ENCODE measurements at places on chromosomes 1 and 21. TPM values are rescaled to one million over a fixed set of nuclear protein-coding genes. Genes with fewer than 3 reads are reported as not detected.

The SGIP1 gene
- total RNA-seq: 22.4 TPM

The OR2T11 gene
- total RNA-seq: not detected

The CD247 gene
- total RNA-seq: under 0.01 TPM

The B4GALT3 gene
- 27.9 TPM for total RNA-seq

The GREM2 gene
- total RNA-seq: 1.4 TPM

The PDC gene
- 0.38 TPM for total RNA-seq

The SLC35D1 gene
- total RNA-seq: 15.5 TPM

The CAMK1G gene
- total RNA-seq: 0.77 TPM

The CTPS1 gene
- 15.2 TPM for total RNA-seq

The OR2L8 gene
- total RNA-seq: not detected

The SH3D21 gene
- total RNA-seq: 8.5 TPM

The TNFRSF9 gene
- 0.28 TPM for total RNA-seq

The LTN1 gene
- 36.6 TPM for total RNA-seq

The RHD gene
- under 0.01 TPM for total RNA-seq

The PDPN gene
- total RNA-seq: 0.77 TPM

The ITLN2 gene
- total RNA-seq: 1.4 TPM

The LYPD8 gene
- total RNA-seq: not detected

The WNT2B gene
- 3.4 TPM for total RNA-seq

The EPS15 gene
- total RNA-seq: 84.8 TPM

The FAM163A gene
- not detected for total RNA-seq

The CD1E gene
- total RNA-seq: not detected

The FAAP20 gene
- total RNA-seq: 19.6 TPM

The CNR2 gene
- total RNA-seq: not detected

The LMX1A gene
- total RNA-seq: not detected

The BGLAP gene
- total RNA-seq: 0.85 TPM

The ARHGAP30 gene
- total RNA-seq: not detected

The CACHD1 gene
- total RNA-seq: 2.7 TPM

The C1QTNF12 gene
- total RNA-seq: 0.85 TPM

The CD160 gene
- total RNA-seq: 0.28 TPM

The CLIC6 gene
- not detected for total RNA-seq

The AMPD1 gene
- total RNA-seq: not detected

The SRGAP2B gene
- total RNA-seq: 57.1 TPM

The OLIG1 gene
- not detected for total RNA-seq

The CLEC20A gene
- not detected for total RNA-seq

The SMPDL3B gene
- 0.28 TPM for total RNA-seq

The F5 gene
- total RNA-seq: under 0.01 TPM

The CFAP410 gene
- 4.8 TPM for total RNA-seq

The HAO2 gene
- not detected for total RNA-seq
